ENCODE measurements at places on chromosomes 6 and 20. TPM values are rescaled to one million over a fixed set of nuclear protein-coding genes. Genes with fewer than 3 reads are reported as not detected.

The CPNE5 gene
- 2.5 TPM for total RNA-seq

The KIF25 gene
- total RNA-seq: not detected

The CARMIL1 gene
- 2.1 TPM for total RNA-seq

The EPB41L2 gene
- total RNA-seq: 20.5 TPM

The ZNF831 gene
- total RNA-seq: 6.6 TPM

The PPP1R16B gene
- 55.0 TPM for total RNA-seq

The MCHR2 gene
- total RNA-seq: not detected

The WFDC12 gene
- not detected for total RNA-seq

The GPR63 gene
- 3.9 TPM for total RNA-seq

The SSTR4 gene
- total RNA-seq: not detected

The KCNQ5 gene
- total RNA-seq: 15.7 TPM

The ZC3H12D gene
- 9.7 TPM for total RNA-seq

The IP6K3 gene
- total RNA-seq: not detected

The PXDC1 gene
- 0.11 TPM for total RNA-seq

The SOX18 gene
- total RNA-seq: 0.75 TPM

The ZNF334 gene
- total RNA-seq: 1.3 TPM

The IBTK gene
- 43.8 TPM for total RNA-seq

The PRL gene
- not detected for total RNA-seq

The TOMM34 gene
- total RNA-seq: 23.7 TPM

The POM121L2 gene
- total RNA-seq: not detected

The GRIK2 gene
- not detected for total RNA-seq

The PHACTR3 gene
- total RNA-seq: not detected

The MYCT1 gene
- total RNA-seq: not detected

The CAGE1 gene
- not detected for total RNA-seq

The BPIFA1 gene
- total RNA-seq: not detected

The HSPA1A gene
- total RNA-seq: 117 TPM

The LRFN2 gene
- 0.16 TPM for total RNA-seq

The E2F3 gene
- 39.4 TPM for total RNA-seq

The KIAA0408 gene
- total RNA-seq: 11.2 TPM

The DOK5 gene
- total RNA-seq: 0.27 TPM

The ECT2L gene
- not detected for total RNA-seq

The EDN1 gene
- not detected for total RNA-seq

The KCNB1 gene
- total RNA-seq: 0.02 TPM

The CRISP3 gene
- not detected for total RNA-seq

The TFEB gene
- 9.7 TPM for total RNA-seq

The IRF4 gene
- 177 TPM for total RNA-seq

The OXT gene
- total RNA-seq: not detected

The NDUFAF4 gene
- total RNA-seq: 41.6 TPM

The ZFP57 gene
- 2.3 TPM for total RNA-seq

The FNDC1 gene
- not detected for total RNA-seq

The CST1 gene
- not detected for total RNA-seq

The CAP2 gene
- total RNA-seq: not detected
